ENCODE measurements at places on chromosomes 2 and 18. TPM values are rescaled to one million over a fixed set of nuclear protein-coding genes. Genes with fewer than 3 reads are reported as not detected.

GRCh38 chr18:31581498-31582197, 10.0 kb upstream of the TTR start:
- no peak overlapping the region for H3K4me3 ChIP-seq
- no peaks in the 10 kb centered on the region for H3K36me3 ChIP-seq
- H3K4me1 ChIP-seq: no peaks in the 10 kb centered on the region
- H3K27ac ChIP-seq: no peak overlapping the region
- DNase-seq: no peak
- H3K27me3 ChIP-seq: no peaks in the 10 kb centered on the region

DNA sequence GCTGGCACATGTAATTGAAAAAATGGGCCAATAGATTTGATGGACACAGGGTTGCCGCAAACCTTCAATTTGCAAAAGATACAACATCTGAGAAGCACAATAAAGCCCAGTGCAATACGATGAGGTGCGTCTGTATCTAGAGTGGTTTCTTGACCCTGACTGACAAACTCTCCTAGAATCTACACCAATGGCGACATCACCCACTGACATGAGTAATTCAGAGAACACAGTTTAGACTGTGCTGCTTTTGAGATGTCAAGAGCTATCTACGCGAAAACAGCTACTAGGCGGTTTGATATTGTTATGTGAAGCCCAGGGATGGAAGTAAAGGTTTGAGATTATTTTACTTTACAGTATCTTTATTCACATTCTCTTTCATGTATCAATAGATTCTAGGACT, 104.9 kb downstream of the EIPR1 start:
- H3K27ac ChIP-seq: no peak overlapping the region
- no peaks in the 10 kb centered on the region for H3K4me1 ChIP-seq
- no peaks in the 10 kb centered on the region for H3K27me3 ChIP-seq
- no peak for DNase-seq
- no peak overlapping the region for H3K4me3 ChIP-seq

ANKAR gene
- 31.5 TPM for total RNA-seq

SERPINB13 gene
- not detected for total RNA-seq

DNA sequence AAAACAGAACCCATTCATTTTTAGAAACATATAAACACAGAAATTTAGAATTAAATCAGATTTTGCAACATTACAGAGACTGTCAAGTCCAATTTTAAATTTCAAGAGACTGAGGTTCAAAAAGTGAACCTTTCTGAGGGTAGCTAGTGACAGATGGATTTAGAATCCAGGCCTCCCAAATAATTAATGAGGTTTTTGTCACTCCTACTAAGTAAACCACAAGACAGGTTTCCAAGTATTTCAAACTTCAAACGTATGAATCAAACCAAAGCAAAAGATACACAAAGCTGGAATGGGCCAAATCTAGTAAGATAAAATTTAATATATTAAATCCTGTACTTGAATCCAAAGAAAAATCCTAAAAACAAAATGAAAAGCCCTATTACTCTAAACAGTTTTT, 25.3 kb downstream of the PPP4R3B start:
- H3K27me3 ChIP-seq: no peaks in the 10 kb centered on the region
- no peak overlapping the region for H3K27ac ChIP-seq
- peaks cover 5% of the 10 kb centered on the region for H3K36me3 ChIP-seq
- DNase-seq: no peak

DNA sequence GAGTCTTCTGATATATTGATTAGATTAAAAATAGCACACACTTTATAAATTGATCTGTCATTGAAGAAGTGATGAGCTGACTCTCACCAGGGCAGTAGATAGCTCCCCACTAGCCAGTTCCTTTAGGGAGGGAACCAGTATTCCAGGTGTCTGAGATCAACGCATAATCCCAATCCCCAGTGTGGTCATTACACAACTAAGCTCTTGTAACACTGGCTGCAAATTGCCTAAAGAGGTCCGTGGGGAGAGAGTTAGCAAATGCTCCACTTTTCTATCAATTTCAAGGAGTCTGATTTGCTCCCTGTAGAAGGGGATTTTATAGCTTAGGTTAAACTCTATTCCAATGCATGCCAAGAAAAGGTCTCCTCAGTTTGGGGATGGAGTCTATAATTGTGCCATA, 7.7 kb downstream of the SLC14A1 start:
- DNase-seq: no peak
- no peaks in the 10 kb centered on the region for H3K4me1 ChIP-seq
- H3K27me3 ChIP-seq: no peaks in the 10 kb centered on the region
- no peak overlapping the region for H3K27ac ChIP-seq

TTL gene
- total RNA-seq: 35.9 TPM

RAB27B gene
- total RNA-seq: 0.95 TPM

DNA sequence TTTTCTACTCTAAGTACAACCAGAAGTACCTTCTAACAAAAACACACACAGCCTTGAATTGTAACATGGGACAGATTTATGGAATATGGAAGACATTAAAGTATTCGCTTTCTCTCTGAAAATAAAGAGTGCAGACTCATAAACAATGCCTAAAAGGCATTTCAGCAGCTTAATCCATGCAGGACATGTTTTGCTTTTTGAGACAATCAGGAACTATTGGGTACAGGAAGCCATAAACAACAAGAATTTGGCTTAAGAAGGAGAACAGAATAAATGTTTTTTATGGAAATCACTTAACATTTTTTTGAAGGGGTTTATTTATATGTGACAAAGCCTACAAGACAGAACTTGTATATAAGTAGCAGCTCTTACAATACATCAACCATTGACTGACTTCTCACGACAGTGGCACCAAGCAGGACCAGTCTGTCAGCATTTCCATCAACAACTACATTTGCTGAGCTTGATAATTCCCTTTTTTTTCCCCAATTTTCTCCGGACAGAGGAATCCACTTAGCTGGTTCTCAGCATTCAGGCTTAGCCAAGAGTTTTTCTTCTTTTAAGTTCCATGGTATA, 140.1 kb downstream of the EXOC6B start:
- H3K27ac ChIP-seq: no peak overlapping the region
- H3K27me3 ChIP-seq: no peaks in the 10 kb centered on the region
- no peak for DNase-seq
- peaks cover 20% of the 10 kb centered on the region for H3K4me1 ChIP-seq
- H3K36me3 ChIP-seq: no peaks in the 10 kb centered on the region

GRCh38 chr2:173823543-173823939, 141.6 kb downstream of the SP3 start:
- H3K36me3 ChIP-seq: no peaks in the 10 kb centered on the region
- no peaks in the 10 kb centered on the region for H3K27me3 ChIP-seq
- no peaks in the 10 kb centered on the region for H3K4me1 ChIP-seq
- DNase-seq: no peak

RND3 gene
- 119 TPM for total RNA-seq

GALR1 gene
- under 0.01 TPM for total RNA-seq

GRCh38 chr2:160275656-160276055, 75.6 kb upstream of the ITGB6 start:
- H3K4me1 ChIP-seq: peaks cover 24% of the 10 kb centered on the region
- no peak for DNase-seq

LIMS3 gene
- total RNA-seq: 16.3 TPM

INPP4A gene
- total RNA-seq: 29.4 TPM

DNA sequence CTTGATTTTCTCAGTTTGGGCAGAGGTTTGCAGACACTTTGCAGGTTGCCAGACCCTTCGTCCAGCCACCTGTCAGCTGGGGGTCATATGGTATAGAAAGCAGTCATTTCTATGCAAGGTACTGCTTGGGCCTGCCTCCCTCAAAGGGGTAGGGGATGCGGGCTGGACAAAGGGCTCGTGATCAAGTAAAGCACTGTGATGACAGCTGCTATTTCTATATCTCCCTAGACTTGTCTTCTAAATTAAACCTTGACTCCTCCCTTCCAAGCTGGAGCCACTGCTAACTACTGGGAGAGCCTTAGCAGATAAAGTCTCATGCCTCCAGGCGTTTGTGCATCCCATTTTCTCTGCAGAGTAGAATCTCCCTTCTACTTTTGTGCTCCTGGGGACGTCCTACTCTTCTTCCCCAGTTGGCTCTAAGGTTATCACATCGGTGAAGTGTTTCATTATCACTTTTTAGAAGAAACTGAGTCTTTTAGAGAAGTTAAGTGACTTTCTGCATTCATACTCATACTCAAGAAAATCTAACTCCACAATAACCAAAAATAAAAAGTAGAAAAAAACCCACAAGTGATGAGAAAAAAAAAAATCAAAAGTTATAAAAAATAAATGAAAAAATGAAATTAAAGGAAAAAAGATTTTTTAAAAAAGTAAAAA, 710 bp upstream of the XRCC5 start:
- no peak for DNase-seq
- H3K27ac ChIP-seq: no peak overlapping the region
- H3K36me3 ChIP-seq: peaks cover 4% of the 10 kb centered on the region
- no peaks in the 10 kb centered on the region for H3K27me3 ChIP-seq
- peaks cover 7% of the 10 kb centered on the region for H3K4me1 ChIP-seq

DNA sequence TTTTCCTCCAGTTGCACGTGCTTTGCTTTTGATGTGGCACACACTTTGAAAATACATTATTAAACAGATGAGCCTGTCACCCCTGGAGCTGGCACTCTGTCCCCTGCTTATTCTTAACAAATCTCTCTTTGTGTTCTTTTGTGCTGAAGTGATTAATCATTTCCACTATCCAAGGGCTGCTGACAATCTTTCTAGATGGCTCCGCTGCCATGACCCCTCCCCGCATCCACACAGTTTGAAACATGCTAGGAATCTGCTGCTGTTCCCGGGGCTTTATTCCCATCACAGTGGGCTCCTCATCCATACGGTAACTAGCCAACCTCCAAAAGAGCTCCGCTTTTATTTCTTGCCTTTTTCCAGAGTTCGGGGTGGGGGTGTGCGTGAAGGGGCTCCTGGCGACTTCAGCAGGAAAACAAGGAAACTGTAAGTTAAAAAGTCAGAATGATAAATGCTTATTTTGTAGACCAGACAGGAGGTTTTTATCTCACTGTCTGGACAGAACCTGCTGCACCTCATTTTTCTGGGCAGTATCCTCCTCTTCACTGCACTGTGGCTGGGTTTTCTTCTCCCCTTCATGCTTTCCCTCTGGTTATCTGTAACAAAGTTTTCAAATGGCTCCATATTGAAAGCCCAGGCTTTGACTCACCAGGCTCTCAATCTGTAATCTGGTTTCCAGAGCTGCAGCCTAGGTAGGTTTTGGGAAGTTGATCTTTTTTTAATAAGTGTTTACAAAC, 319.7 kb downstream of the AFF3 start:
- H3K4me1 ChIP-seq: no peaks in the 10 kb centered on the region
- H3K4me3 ChIP-seq: no peak overlapping the region
- DNase-seq: no peak
- no peak overlapping the region for H3K27ac ChIP-seq
- no peaks in the 10 kb centered on the region for H3K36me3 ChIP-seq

MTCL1 gene
- total RNA-seq: 23.3 TPM

MXD1 gene
- 13.8 TPM for total RNA-seq

- H3K36me3 ChIP-seq: no peaks in the 10 kb centered on the region
- no peak overlapping the region for H3K27ac ChIP-seq
- H3K4me3 ChIP-seq: no peak overlapping the region
- H3K4me1 ChIP-seq: no peaks in the 10 kb centered on the region
Measured at GRCh38 chr2:220310451-220310861, 683.0 kb downstream of the SLC4A3 start.

DNA sequence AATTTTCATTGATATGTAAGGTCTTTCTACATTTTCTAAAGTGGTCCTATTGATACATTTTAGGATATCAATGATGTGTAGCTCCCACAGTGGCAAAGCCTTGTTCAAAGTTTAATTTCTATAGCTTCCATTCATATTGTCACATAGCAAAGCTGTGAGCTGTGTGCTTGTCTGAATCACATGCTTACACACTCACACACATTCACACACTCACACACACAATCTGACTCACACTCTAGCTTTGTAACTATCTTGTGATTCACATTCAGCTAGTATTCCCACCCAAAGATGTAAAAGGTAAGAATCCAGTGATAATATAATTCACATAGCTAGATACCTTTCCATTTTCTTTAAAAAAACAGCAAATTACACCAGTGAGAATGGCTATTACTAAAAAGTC, 58.7 kb downstream of the MAPRE2 start:
- no peaks in the 10 kb centered on the region for H3K27me3 ChIP-seq
- peaks cover 32% of the 10 kb centered on the region for H3K4me1 ChIP-seq
- no peak overlapping the region for H3K27ac ChIP-seq
- no peak overlapping the region for H3K4me3 ChIP-seq
- no peaks in the 10 kb centered on the region for H3K36me3 ChIP-seq
- DNase-seq: no peak

DNA sequence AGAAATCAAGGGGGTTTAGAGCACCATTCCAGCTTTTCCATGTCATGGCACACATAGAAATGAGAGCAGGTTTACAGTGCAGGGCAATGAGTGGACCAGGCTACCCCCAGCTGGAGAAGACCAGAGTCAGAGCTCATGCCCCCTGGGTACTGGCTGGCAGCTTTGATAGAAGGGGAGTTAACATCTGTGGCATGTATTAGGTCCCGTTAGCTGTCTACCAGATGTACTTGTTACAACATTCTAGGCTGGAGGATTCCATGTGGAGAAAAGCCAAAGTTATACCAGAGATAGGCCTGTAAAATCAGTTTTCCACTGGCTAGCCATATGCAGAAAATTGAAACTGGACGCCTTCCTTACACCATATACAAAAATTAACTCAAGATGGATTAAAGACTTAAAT, 109.2 kb downstream of the CCDC85A start:
- no peaks in the 10 kb centered on the region for H3K4me1 ChIP-seq
- no peak for DNase-seq
- H3K27ac ChIP-seq: no peak overlapping the region
- H3K27me3 ChIP-seq: no peaks in the 10 kb centered on the region

SNRPD1 gene
- 7.8 TPM for total RNA-seq

DNA sequence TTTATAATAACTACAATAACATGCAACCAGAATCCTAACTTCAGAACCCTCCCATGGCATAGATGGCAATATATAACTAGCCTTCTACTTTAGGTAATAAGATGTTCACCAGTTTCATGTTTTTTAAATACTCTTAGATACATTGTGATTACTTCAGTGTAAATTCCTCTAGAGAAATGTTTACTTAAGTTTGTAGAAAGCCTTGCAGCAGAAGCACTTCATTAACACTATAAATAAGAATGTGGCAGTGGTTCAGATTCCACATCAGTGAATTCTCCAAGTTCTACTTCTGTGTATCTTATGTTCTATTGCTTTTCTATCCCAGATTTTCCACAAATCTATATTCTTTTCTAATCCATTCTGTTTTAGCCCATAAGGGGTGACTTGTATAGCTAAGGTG, 1.2 kb upstream of the RAD51AP2 start:
- H3K27ac ChIP-seq: no peak overlapping the region
- no peaks in the 10 kb centered on the region for H3K36me3 ChIP-seq
- no peak overlapping the region for H3K4me3 ChIP-seq
- peaks cover 3% of the 10 kb centered on the region for H3K4me1 ChIP-seq
- no peak for DNase-seq
- H3K27me3 ChIP-seq: no peaks in the 10 kb centered on the region

DNA sequence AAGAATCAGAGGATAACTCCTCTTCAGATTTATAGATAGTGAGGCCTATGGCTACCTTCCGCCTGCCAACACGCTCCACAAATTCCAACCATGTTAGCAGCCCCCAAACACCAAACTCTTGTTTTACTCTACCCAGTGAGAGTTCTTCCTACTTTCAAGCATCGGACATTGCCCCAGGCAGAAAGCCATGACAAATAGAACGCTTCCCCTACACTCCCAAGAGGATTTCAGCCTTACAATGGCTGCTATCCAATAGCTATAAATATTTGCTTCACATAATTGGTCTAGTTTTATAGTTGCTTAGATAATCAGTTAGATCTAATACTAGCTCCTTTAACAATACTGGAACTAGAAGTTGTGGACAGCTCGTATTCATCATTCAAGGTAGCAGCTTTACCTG, 503.4 kb upstream of the VRK2 start:
- H3K4me1 ChIP-seq: no peaks in the 10 kb centered on the region
- DNase-seq: no peak
- H3K27ac ChIP-seq: no peak overlapping the region
- no peak overlapping the region for H3K4me3 ChIP-seq
- H3K36me3 ChIP-seq: no peaks in the 10 kb centered on the region

IL1A gene
- total RNA-seq: 0.56 TPM

Data from thoracic aorta (tissue), 2 donors.